Neural crest cell (in vitro differentiated cells): ENCODE measurements at places on chromosomes 5 and 9.
A peak's percentile ranks its signal among the peaks of the same experiment; 100 is the strongest.

- H3K27me3 ChIP-seq: no peaks in the 10 kb centered on the region
- H3K36me3 ChIP-seq: no peaks in the 10 kb centered on the region
- no peaks in the 10 kb centered on the region for H3K4me1 ChIP-seq
Observed at GRCh38 chr9:7606591-7606990, 193.0 kb downstream of the DMAC1 start.

GRCh38 chr5:93892481-93892880 is 151.1 kb upstream of the POU5F2 start:
- DNase-seq: no peak
- peak overlapping the region; percentile 67 for H3K4me3 ChIP-seq
- peak overlapping the region; percentile 87 for H3K27ac ChIP-seq
- no peaks in the 10 kb centered on the region for H3K36me3 ChIP-seq
- H3K4me1 ChIP-seq: peaks cover 71% of the 10 kb centered on the region
- H3K27me3 ChIP-seq: no peaks in the 10 kb centered on the region

- no peak overlapping the region for H3K4me3 ChIP-seq
- H3K27me3 ChIP-seq: no peaks in the 10 kb centered on the region
- no peaks in the 10 kb centered on the region for H3K4me1 ChIP-seq
Observed at GRCh38 chr5:53926026-53926425, 365.6 kb downstream of the NDUFS4 start.

- peaks cover 5% of the 10 kb centered on the region for H3K4me1 ChIP-seq
- no peaks in the 10 kb centered on the region for H3K36me3 ChIP-seq
- peaks cover 77% of the 10 kb centered on the region for H3K27me3 ChIP-seq
- DNase-seq: peak; percentile 92
Observed at GRCh38 chr5:135560858-135561257, 17.9 kb downstream of the CXCL14 start.

DNA sequence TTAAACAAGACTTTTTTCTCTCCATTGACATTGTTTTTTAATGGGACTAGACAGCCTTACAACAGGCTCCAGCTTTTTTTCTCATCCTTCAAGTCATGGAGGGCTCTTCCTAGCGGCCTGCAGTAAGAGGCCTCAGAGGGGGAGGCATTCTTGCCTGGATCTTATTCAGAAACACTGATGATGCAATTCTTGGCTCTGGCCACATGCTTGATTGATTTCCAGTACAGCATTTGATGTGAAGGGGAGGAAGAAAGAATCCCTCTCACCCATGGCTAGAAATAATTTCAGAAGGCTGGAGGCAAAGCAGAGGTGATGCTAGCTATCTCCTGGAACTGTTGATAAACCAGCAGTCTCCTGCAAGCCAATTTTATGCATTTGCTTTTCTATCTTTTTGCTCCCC is 324.8 kb downstream of the PRELID2 start:
- peaks cover 8% of the 10 kb centered on the region for H3K36me3 ChIP-seq
- H3K4me1 ChIP-seq: peaks cover 28% of the 10 kb centered on the region
- H3K27me3 ChIP-seq: no peaks in the 10 kb centered on the region

DNA sequence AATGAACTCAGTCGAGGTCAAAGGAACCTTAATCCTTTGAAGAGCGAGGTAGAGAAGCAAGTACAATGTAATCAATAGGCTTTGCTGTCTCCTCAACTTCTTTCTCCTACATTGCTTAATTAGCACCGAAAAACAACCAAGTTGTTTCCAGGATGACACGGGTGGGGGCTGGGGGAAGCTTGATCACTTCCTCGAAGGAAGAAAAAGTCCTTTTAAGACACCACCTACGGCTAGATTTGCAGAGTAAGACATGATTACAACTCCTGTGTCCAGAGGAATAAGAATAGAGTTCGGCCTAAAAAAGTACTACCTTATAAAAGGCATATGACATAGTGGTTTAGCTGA is 811 bp upstream of the ARRDC3 start:
- peak overlapping the region; percentile 99 for H3K4me3 ChIP-seq
- peak overlapping the region; percentile 95 for H3K27ac ChIP-seq
- peaks cover 29% of the 10 kb centered on the region for H3K4me1 ChIP-seq
- DNase-seq: peak; percentile 9
- peaks cover 3% of the 10 kb centered on the region for H3K27me3 ChIP-seq
